ENCODE measurements at places on chromosomes 6 and 20.

DNA sequence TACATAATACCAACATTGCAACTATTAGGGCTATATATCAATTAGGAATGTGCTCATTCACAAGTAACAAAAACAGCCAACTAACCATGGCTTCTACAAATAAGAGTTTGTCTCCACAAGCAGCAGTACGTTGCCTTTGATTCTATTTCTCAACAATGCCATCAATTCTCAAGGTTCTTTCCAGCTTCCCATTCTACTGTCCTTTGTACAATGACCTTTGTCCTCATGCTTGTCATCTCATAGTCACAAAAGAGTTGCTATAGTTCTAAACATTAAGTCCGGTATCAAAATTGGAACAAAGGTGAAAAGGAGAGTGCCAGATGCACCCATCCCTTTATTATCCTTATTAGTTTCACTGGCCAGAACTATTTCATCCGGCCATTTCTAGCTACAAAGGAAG lies 30.8 kb upstream of the IRAK1BP1 start:
- no peak for DNase-seq

DNA sequence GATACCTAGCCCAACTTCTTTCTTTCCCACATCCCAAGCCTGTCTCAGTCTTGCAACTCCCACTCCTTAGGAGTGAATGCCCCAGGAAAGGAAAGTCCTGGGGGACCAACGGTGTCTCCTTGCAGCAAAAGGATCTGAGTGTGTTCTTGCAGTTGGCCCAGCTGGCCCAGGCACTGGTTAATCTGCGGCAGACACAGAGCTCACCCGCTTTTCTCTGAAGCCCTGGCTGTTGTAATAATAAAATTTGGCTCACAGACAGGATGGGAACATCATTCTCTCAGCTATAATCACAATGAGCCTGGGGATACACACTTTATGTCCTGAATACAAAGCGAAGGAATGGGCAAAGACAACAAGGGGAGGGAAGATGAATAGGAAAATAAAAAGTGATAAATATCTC lies 287.0 kb upstream of the PRND start:
- no peak for DNase-seq

GRCh38 chr6:89460713-89461112 lies 27.8 kb downstream of the ANKRD6 start:
- DNase-seq: no peak

GRCh38 chr20:14234666-14235295 lies 102.6 kb downstream of the FLRT3 start:
- DNase-seq: no peak

DNA sequence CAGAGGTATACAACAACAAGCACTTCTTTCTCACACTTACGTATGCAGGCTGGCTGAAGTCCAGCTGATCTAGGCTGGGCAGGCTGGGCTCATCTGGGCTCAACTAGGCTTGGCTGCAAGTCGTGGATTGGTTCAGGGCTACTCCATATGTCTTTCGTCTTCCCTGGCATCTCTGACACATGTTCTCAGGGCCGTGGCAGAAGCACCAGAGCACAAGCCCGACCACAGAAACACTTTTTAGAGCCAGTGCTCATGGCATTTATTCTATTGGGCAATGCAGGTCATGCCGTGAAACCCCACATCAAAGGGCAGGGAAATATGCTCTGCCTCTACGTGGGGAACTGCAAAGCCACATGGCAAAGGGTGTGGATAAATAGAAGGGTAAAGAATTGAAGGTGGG lies 93.8 kb downstream of the RIN2 start:
- DNase-seq: no peak
